ENCODE measurements at places on chromosomes 6 and 20.

DNA sequence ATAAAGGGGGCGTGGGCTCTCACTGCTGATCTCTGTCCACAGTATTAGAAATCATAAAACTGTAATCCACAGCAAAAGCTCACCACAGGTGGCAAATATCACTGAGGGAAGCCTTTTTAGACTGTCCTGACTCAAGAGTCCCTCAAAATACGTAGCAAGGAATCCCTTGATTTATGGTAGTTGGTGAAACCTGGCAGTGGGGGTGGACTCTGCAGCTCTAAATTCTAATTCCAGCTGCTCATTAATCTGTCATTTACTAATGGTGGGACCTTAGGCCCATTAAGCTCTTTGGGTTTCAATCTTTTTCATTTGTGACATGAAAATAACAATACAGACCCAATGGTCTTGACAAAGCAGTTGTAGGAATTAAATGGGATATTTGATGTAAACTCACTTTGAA, 32.3 kb downstream of the GMDS start:
- no peak for DNase-seq

DNA sequence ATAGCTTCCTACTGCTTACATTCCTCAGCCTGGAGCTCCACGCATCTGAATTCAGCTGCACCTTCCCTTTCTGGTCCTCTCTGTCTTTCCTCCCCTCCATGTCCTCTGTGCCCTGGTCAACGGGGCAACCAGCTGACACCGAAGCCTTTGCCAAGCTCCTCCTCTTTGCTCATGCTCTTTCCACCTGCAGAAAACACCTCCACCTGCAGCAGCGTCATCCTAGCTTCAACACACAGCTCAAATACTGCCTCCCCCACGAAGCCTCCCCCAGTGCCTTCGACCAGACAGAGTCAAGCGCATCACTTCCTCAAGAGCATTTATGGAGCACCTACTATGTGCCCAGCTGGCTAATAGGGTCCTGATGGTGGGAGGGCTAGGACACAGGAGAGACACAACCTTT, 9.2 kb downstream of the CDH22 start:
- no peak for DNase-seq

GRCh38 chr20:35776513-35777101, 4.8 kb downstream of the PHF20 start:
- DNase-seq, result no peak

DNA sequence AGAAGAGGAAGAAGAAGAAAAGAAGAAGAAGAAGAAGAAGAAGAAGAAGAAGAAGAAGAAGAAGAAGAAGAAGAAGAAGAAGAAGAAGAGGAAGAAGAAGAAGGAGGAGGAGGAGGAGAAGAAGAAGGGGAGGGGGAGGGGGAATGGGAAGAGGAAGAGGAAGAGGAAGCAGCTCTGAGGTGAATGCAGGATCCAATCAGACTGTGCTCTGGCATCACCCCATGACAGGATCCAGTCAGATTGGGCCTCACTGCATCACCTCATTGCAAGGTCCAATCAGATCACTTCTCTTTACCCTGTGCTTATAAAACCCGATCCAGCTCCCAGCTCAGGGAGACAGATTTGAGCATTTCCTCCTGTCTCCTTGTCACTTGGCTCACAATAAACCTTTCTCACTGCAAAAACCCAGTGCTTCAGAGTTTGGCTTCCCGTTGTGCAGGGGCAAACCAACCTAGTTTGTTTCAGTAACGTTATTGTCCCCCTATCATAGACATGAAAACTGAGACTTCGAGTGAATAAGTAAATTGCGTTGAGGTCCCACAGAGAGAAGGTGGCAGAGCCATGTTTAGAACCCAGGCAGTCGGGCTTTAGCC, 28.6 kb upstream of the YWHAB start:
- DNase-seq, result no peak

DNA sequence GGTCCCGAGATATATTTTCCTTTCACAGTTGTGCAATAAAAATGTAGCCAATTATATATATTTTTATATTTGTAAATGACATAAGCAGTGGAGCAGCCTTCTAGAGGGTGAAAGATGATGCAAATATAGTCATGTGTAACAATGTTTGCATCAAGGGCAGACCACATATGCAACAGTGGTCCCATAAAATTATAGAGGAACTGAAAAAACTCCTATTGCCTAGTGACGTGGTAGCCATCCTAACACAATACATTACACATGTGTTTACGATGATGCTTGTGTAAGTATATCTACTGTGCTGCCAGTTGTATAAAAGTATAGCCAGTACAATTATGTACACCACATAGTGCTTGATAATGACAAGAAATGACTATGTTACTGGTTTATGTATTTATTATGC, 162.8 kb downstream of the ZFAND3 start:
- DNase-seq, result no peak

DNA sequence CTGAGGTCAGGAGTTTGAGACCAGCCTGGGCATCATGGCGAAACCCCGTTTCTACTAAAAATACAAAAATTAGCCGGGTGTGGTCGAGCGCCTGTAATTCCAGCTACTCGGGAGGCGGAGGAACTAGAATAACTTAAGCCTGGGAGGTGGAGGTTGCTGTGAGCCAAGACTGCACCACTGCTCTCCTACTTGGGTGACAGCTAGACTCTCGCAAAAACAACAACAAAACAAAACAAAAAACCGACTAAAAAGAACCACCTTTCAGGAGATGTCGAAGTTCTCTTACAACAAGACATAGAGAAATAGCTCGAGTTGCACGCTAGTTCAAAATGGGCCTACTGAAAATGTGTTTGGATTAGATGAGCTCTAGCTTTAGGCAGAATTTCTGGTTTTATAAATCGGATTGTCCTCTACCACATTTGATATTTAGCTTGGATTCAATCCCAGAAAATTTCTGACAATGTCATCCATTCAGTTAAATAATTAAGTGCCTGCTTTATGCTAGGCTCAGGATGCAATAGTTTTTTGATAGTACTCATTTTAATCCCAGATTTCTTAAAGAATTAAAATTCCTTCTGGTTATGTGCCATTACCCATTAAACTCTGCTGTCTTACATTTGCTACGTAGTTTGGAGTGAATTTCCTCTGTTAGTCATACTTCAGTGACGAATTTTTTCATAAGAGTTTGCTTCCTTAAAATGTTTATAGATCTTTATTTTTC, 137.5 kb upstream of the SHLD1 start:
- no peak for DNase-seq

- no peak for DNase-seq
Measured at GRCh38 chr20:40336533-40336932, 352.5 kb downstream of the MAFB start.

GRCh38 chr6:142121342-142121741, 11.4 kb upstream of the GJE1 start:
- no peak for DNase-seq

GRCh38 chr6:35084041-35084491, 57.1 kb downstream of the TCP11 start:
- no peak for DNase-seq

GRCh38 chr6:156174031-156174890, 602.9 kb upstream of the ARID1B start:
- DNase-seq, result no peak

GRCh38 chr20:46004889-46005473, 3.7 kb upstream of the MMP9 start:
- DNase-seq, result no peak

DNA sequence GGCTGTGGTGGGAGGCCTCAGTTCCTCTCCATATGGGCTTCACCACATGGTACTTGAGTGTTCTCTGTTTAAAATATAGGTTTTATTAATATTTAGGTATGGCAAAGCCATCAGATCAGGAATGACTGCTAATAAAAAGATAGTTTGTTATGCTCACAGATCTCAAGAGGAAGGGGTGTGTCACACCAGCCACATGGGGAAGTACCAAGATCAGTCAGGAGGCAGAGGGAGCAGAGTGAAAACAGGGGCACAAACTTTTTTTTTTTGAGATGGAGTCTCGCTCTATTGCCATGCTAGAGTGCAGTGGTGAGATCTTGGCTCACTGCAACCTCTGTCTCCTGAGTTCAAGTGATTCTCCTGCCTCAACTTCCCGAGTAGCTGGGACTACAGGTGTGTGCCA, 92.1 kb upstream of the GCM1 start:
- no peak for DNase-seq

GRCh38 chr6:154359161-154359574, 2.6 kb upstream of the IPCEF1 start:
- DNase-seq, result no peak

GRCh38 chr20:57749131-57749690, 39.4 kb upstream of the PMEPA1 start:
- DNase-seq, result no peak

GRCh38 chr20:41174373-41174772, 37.0 kb downstream of the PLCG1 start:
- no peak for DNase-seq

Data from NCI-H1436 treated with DMSO at 0.1 percent for 48 hours (cell line).